ENCODE measurements at places on chromosomes 6 and 20.
A peak's percentile ranks its signal among the peaks of the same experiment; 100 is the strongest.

DNA sequence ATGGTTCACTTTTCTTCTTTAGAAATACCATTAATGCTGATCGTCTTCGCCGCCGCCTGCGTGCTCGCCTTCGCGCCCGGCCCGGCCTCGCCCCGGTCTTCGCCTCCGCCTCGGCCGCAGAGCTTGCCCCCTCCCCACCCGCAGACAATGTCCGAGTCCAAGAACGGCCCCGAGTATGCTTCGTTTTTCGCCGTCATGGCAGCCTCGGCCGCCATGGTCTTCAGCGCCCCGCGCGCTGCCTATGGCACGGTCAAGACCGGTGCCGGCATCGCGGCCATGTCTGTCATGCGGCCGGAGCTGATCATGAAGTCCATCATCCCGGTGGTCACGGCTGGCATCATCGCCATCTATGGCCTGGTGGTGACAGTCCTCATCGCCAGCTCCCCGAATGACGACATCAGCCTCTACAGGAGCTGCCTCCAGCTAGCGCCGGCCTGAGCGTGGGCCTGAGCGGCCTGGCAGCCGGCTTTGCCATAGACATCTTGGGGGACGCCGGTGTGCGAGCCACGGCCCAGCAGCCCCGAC lies 4.8 kb upstream of the PRPH2 start:
- no peak for DNase-seq

GRCh38 chr6:167789358-167789757 lies 37.4 kb upstream of the AFDN start:
- DNase-seq: no peak

DNA sequence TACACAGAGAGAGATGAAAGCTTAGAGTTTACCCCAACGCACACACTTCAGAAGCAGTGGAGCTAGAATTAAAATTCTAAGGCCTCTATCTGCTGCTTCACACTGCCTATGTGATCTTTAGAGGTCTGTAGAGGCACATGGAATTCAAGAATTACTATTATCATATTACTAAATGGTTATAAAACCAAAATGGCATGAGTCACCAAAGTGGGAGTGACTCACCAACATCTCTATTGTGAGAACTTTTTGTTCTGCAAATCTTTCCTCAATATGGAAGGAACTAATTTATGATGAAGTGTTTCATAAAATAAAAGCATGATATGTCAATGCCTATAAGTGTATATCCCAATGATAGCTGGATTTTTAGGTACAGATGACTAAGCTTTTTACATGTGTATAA lies 28.5 kb upstream of the TMEM244 start:
- DNase-seq: no peak

DNA sequence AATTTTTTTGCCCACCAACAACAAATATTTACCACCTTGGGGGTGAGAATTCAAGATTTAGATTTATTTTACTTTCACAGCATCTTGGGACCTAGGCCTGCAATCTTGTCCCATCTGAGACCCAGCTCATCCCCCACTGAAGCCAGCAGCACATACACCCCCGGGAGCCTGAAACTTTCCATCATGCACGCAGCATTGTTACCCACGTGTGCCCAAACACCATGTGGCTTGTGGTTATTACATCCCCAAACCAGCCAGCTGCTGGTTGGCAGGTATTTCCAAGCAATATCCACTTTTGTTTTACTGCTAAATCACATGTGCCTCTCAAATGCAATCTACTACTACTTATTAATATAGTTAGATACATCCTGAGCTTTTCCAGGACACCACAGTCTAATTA lies 149.3 kb upstream of the NT5E start:
- no peak for DNase-seq

DNA sequence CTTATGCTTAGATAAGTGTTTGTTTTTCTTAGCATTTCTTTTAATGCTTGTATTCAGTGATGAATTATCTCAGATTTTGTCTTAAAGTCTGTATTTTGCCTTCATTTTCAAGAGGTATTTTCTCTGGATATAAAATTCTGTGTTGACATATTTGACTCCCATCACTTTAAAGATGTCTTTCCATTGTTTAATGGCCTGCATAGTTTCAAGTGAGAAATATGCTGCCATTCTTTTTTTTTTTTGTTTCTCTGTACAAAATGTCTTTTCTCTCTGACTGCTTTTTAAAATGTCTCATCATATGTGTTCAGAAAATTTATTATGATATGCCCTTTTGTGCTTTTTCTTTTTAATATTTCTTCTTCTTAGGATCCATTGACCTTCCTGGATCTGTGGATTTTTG lies 578.0 kb upstream of the NOX3 start:
- DNase-seq: no peak

DNA sequence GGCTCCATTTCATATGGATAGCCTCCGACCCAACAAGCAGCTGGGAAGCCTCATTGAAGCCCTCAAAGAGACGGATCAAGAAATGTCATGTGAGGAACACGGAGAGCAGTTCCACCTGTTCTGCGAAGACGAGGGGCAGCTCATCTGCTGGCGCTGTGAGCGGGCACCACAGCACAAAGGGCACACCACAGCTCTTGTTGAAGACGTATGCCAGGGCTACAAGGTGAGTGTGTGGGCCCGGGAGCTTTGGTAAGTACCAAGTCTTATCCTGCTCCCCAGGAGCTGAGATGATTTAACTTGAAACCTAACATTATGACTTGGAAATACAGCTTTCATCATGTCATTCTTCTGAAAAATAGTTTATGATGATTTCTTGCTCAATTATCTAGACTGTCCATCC lies 4.1 kb downstream of the TRIM38 start:
- DNase-seq: no peak

DNA sequence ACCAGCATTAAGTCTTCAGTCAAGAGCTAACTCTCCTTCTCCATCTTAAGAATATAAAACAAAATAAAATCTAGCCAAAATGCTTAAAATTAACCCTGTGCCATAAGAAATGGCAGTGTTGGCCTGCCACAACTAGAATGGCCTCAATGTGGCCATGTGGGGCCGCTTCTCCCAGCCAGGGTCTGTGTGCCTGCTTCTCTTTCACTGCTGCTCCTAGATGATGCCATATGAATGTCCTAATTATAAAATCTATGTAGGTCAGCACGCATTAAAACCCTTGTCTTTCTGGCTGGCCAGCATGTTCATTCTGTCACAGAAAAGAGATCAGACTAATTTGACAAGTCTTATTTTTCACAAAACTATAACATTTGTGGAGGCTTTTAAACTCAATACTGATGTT lies 102.6 kb downstream of the C6orf118 start:
- DNase-seq: no peak

DNA sequence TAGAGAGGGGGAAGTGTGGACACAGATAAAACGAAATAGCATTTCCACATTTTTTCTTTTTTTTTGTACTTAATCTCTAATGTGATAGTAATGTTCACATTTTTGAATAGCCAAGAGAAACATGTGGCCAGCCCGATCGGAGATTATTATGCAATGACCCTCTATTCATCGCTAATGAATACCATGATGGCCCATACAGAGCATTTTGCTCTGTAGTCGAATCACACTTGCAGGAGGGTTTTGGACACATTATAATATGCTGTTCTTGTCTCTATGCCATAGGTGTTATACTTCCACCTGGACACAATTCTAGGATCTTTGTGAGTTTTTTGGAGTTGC lies 60.1 kb downstream of the MTHFD1L start:
- DNase-seq: no peak

DNA sequence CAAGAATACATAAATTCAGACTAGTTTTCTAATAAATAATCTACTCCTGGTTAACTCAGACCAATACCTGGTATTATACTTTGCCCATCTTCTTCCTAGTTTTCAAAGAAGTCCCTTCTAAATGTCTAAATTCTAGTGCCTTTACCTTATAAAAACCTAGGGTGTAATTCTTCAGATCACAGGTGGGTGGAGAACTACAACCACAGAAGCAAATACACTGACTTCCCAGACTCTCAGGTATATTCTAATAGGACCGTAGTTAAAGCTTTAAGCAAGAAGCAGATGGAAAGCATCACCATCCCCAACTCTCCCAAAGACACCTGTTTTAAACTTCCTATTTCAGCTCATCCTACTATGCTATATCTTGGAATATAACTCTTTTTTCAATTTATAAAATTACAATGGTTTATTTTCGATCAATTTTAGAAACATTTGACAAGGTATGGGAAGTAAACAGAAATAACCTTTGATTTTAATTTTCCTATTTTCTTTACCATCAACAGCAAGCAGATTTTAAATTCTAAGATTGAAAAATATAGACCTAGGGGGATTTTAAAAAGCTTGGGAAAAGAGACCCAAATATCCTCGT lies 15.8 kb downstream of the MAN1A1 start:
- DNase-seq: peak; percentile 19

DNA sequence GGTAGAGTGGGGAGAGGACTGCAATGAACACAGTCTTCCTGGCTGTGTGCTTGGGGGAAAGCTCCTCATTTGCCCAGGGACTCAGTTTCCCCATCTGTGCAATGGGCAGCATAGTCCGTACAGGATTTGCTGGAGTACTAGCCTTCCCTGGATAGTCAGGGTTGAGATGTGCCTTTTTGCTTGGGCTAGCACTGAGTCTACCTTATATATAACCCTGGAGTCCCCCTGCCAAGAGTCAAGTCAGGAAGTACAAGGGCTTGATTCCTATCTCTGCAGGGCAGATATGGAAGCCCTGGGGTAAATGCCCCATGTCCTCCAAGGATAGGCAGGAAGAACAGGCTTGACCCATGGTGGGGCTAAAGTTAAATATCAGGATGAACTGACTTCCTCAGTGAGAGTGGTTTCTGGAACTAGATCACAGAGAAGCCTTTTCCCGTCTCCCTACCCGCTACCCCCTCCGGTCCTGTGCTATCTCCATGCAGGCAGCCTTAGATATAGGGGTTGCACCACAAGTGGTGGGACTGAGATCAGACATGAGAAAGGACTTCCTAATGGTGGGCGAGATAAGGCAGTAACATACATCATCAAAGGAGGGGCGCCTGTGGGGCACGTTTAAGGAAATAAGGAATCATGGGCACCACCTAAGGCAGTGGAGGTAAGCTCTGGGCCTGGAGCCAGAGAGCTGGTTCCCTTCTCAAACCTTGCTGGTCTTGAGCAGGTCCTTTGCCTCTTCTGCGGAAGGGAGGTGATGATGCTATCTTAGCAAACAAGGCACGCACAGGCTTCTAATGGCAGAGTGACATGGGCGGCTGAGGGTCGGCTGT lies 157.9 kb downstream of the MRPL14 start:
- no peak for DNase-seq

GRCh38 chr20:44212792-44213191 lies 2.2 kb upstream of the OSER1 start:
- DNase-seq: no peak
